Inflammatory macrophage treated with lipopolysaccharide for 4 hours (primary cell): ENCODE measurements at places on chromosomes 5 and 9.

- peak; percentile 6 for DNase-seq
These were observed 5.4 kb downstream of the MRPS27 start for GRCh38 chr5:72314571-72315172.

GRCh38 chr5:134625559-134625958 lies 7.1 kb downstream of the SAR1B start:
- no peak for DNase-seq

DNA sequence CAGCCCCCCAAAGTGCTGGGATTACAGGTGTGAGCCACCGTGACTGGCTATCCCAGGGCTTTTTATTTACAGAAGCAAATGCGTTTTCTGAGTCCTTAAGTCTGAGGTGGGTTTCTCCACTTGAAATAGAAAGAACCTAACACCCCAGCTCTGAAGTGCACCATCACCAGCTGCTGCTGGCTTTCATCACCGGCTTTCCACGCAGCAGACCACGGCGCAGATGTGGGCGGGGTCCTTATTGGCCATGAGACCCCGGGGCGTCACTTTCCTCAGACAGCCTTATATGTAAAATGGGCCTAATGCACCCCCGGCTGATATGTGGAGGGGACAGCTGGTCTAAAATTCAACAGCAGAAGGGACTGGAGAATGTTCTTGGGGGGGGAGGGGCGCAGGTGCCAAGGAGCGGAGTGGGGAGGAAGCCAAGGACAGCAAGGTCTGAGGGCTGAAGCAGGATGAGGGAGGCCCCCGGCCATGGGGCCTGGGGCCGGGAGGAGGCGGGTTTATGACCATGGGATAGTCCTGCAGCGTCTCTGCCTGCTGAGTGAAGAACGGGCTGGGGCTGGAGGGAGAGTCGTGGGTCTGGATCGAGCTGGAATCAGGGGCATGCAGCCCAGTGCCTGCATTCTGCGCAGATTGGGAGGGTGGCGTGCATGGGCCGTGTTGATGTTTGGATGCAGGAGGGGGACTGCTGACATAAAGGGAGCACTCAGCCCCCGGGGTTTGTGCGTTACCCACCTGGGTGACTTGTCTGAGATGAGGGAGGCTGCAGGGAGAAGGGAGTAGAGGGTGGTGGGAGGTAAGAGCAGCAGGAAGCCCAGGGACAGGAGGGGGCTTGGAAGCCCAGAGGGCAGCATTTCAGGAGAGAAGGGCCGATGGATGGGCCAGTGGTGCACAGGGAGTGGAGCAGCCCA lies 30.2 kb downstream of the RASGEF1C start:
- DNase-seq = no peak

DNA sequence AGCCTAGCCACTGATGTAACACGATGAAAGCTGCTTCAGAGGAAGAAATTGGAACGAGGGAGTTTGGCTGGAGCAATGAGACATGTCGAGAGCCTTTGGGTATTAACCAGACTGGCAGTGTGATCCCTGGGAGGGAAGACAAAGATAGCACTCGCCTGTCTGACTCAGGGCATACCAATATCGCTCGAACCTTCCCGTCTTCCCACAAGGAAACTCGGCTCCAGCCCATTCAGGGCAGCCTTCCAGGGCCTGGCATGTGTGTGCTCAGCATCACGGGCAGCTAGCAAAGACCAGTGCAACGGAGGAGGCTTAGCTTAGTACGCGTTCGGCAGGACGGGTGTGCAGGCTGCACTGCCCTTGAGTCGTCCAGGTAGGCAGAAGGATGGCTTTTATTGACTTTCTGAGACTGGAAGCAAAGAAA lies 356.9 kb upstream of the WWC1 start:
- DNase-seq = no peak

GRCh38 chr5:55502759-55503158 lies 32.0 kb downstream of the PLPP1 start:
- DNase-seq = no peak

GRCh38 chr5:39892708-39893107 lies 467.9 kb upstream of the DAB2 start:
- DNase-seq = peak; percentile 2

GRCh38 chr5:18102733-18103132 lies 468.5 kb downstream of the TAF11L14 start:
- DNase-seq = no peak

DNA sequence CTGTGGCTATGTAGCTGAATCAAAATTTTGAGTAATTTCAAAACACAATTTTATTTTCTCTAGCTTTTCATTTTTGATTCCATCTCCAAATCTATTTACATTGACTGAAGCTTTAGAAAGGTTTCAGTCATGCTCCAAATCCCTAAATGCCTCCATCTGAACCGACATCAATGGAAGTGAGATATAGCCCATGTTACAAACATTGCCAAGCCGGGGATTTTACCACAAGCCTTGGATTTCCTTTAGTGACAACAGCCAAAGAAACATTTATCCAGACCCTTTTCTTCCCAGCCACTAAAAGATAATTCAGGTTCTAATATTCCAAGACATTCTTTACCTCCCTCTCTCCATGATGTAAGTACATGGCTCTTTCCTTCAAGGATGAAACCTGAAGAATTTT lies 1087.7 kb upstream of the SEMA6A start:
- no peak for DNase-seq

DNA sequence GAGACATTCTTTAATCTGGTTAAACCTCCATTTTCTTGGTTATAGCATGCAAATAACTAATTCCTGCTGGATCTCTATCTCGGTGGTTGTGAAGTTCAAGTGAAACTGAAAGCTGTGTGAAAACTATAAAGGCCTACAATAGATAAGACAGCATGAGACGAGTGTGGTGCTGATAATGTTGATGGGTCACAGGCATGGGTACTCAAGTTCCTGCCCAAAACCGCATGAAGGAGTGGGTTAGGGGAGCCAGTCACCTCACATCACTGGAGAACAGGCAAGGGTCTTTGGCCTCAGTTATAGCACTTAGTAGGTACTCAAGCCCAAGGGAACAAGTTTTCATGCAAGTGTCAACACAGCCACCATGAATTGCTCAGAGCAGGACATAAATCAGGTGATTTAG lies 16.7 kb downstream of the HMHB1 start:
- no peak for DNase-seq
